ENCODE measurements at places on chromosomes 4 and X. TPM values are rescaled to one million over a fixed set of nuclear protein-coding genes. Genes with fewer than 3 reads are reported as not detected.

Gene VEGFD
- 0.07 TPM for total RNA-seq

Gene PARM1
- 0.07 TPM for total RNA-seq

Gene CYSLTR1
- 1.5 TPM for total RNA-seq

Gene STPG2
- total RNA-seq: 0.84 TPM

Gene PDS5A
- total RNA-seq: 54.2 TPM

Gene IGFBP7
- total RNA-seq: 1,116 TPM

Gene KLF8
- total RNA-seq: 1.4 TPM

Gene KLHL4
- 19.2 TPM for total RNA-seq

Gene TRIM75
- not detected for total RNA-seq

Gene MAD2L1
- 27.3 TPM for total RNA-seq

Gene HSFX1
- total RNA-seq: 0.07 TPM

Gene USP17L13
- not detected for total RNA-seq

Gene REELD1
- not detected for total RNA-seq

Gene GYG2
- total RNA-seq: 0.05 TPM

Gene DUX4
- not detected for total RNA-seq

Measured in mammary microvascular endothelial cell (primary cell).